ENCODE measurements at places on chromosomes 7 and 10.

GRCh38 chr7:76364198-76364584 lies 5.4 kb upstream of the YWHAG start:
- DNase-seq = no peak

- DNase-seq = no peak
Measured at GRCh38 chr10:77410523-77410922, 227.1 kb downstream of the KCNMA1 start.

DNA sequence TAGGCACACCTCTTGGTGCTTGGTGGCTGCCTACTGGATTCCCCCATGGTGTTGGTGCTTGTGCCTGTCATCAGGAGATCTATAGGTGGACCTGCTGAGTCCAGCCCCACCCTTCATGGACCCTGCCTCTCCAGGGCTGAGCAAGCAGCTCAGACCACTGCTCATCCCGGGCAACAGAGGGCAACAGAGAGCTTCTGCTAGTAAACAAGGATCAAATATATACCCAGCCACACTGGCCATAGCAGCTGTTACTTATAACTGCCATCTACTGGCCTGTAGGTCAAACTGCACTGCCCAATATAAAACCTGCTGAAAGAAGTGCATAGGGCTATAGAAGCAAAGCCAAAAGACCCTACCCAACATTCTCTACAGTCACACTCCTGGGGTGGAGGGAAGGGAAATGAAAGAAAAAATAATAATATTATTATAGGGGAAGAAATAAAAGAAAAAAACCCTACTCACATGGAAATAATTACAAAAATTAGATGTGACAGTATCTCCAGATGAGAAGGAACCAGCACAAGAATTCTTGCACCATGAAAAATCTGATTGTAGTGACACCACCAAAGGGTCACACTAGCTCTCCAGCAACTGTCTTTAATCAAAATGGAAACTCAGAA lies 54.9 kb upstream of the ZNF800 start:
- peak; percentile 4 for DNase-seq

GRCh38 chr10:16184096-16184597 lies 252.7 kb upstream of the PTER start:
- DNase-seq = no peak

- DNase-seq = no peak
Measured at GRCh38 chr10:128326251-128326650, 200.0 kb upstream of the MKI67 start.

GRCh38 chr10:132793871-132794849 lies 8.2 kb upstream of the NKX6-2 start:
- DNase-seq = no peak

DNA sequence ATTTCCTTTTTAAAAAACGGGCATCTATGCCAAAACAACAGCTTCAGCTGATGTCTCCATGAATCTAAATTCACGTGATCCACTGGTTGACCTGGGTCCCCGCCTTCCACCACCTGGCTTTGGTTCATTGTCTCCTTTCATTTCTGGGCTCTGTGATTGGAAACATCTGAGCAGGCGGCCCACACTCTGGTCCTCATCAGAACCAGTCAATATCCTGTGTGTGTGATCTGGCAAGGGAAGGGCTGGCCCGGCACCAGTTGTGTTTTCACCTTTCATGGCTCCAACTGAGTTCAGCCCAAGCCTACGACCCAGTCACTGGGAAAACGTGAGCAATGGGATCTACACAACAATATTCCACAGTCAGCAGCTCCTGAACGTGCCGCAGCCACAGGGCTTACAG lies 46.2 kb downstream of the PARP12 start:
- no peak for DNase-seq

DNA sequence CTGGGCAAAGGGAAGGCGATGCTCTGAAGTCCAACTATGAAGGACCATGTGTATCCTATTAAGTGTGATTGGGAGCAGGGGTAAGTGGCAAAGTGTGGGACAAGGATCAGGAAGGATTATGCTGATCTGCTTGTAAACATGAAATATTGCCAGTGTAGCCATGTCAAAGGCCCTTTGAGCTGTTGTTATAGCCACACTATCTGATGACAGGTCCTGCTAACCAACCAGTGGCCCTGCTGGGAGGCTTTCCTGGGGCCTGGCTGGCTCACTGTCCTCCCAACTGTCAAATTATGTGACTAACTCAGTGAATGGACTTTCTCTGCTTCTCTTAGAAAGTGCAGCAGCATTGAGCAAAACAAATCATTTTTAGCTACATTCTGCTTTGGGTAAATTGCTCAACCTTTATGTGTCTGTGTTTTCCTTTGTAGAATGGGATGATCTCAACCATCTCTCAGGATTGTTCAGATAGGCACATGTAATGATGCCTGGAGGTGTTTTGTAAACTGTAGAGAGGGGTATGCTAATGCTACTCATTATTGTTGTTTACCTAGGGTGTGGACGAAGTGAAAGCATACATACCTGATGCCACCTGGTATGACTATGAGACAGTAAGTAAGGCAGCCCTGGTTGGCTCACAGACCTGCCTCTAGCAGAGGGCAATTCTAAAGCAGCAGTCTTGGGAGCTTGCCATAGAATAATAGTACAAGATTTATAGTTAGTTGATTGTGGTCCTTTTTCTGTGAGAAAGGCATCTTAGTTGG lies 47.4 kb downstream of the MGAM2 start:
- no peak for DNase-seq

- DNase-seq = no peak
Measured at GRCh38 chr7:16067711-16068110, 353.6 kb downstream of the CRPPA start.

GRCh38 chr10:128972036-128972405 lies 495.0 kb upstream of the MGMT start:
- DNase-seq = no peak

GRCh38 chr10:126062131-126063032 lies 166.0 kb downstream of the FANK1 start:
- DNase-seq = no peak

GRCh38 chr10:73991884-73992245 lies 6.1 kb upstream of the VCL start:
- peak; percentile 58 for DNase-seq

DNA sequence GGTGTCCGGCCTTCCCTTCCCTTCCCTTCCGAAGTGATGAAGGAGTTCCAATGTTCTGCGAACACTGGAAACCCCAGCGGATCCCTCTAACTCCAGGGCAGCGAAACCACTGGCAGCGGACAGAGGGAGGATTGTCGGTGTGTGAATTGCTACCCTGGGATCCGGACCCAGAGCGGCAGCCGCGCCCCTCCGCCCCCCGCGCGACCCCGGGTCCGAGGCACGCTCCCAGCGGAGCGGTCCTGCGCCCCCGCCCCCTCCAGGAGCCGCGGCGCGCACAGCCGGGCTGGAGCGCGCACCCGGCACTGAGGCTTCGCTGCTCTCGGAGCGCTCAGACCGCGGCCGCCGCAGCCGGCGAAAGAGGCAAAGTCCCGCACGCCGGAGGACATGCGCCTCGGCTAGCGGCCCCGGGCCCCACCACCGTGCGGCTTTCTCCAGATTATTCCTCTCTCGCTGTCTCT lies at the start of gene PTPRZ1:
Gene PTPRZ1, plus strand, starts transcription at position 331 of the 458 bp plus-strand sequence. CDS start 339 bp downstream, outside the sequence.
- no peak for DNase-seq

DNA sequence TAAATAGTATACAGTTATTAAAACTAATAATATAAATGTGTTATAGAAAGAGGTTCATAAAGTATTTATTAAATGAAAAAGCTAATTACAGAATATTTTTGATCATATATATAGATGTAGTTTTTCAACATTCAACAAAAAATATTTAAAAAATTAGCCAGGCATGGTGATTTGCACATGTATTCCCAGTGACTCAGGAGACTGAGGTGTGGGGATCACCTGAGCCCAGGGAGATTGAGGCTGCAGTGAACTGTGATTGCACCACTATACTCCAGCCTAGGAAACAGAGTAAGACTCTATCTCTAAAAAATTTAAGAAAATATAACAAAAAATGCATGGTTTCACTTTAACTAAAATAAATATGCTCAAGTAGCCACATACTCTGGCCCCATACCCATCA lies 118.0 kb upstream of the SEMA3C start:
- DNase-seq = no peak

- no peak for DNase-seq
Measured at GRCh38 chr7:125681508-125681907, 751.9 kb upstream of the POT1 start.

GRCh38 chr10:30810416-30810815 lies 180.9 kb upstream of the LYZL2 start:
- no peak for DNase-seq

- DNase-seq = no peak
Measured at GRCh38 chr7:113142385-113143119, 24.2 kb upstream of the SMIM30 start.

DNA sequence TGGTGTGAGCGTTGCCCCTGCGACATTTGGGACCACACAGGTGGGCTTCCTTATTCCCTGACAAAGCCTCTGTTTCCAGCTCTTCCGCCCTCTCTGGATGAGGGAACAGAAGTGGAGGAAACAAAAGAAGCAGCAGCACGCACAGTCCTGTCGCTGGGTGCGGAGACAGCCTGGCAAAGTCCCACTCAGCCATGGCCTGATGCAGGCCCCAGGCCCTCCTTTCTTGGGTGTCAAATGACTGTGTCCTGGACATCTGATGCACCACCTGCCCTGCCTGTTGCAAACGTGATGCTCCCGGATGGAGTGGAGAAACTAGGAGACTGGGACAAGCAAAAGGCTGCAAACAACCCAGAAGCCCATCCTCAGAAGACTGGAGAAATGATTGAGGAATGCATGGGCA lies 20.7 kb downstream of the ZMIZ2 start:
- no peak for DNase-seq

GRCh38 chr10:2197663-2198062 lies 460.3 kb upstream of the ADARB2 start:
- DNase-seq = no peak

DNA sequence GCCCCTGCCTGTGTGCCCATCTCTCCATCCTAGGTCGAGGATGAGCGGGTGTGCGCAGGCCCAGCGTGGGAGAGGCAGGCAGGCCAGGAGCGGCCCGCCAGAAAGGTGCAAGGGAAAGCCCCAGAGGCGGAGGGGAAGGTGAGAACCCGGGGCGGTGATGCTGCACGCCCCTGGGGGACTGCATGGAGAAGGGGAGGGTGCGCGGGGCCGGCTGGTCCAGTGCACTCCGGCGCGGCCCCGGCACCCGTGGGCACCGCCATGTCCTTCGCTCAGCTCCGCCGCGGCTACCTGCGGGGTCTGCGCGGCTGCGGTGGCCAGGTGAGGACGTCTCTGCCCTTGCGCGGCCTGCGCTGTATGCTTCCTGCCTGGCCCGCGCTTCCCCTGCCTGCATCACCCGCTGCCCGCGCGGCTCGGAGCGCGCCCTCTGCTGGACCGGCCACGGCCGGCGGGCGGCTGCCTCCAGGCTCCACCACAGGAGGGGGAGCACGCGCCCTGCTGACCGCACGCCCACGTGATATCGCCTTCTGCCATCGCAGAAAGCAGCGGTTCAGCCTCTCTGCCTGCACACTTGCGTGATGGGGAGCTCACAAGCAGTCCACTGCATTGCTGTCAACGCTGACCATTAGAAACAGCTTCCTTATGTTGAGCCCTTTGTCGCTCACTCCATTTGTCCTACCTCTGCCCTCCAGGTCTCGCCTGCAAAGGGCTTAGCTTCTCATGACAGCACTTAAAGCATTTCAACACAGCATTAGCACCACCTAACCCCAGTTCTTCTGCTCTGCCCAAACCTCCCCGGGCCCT lies 73.9 kb downstream of the CXCL12 start:
- no peak for DNase-seq

DNA sequence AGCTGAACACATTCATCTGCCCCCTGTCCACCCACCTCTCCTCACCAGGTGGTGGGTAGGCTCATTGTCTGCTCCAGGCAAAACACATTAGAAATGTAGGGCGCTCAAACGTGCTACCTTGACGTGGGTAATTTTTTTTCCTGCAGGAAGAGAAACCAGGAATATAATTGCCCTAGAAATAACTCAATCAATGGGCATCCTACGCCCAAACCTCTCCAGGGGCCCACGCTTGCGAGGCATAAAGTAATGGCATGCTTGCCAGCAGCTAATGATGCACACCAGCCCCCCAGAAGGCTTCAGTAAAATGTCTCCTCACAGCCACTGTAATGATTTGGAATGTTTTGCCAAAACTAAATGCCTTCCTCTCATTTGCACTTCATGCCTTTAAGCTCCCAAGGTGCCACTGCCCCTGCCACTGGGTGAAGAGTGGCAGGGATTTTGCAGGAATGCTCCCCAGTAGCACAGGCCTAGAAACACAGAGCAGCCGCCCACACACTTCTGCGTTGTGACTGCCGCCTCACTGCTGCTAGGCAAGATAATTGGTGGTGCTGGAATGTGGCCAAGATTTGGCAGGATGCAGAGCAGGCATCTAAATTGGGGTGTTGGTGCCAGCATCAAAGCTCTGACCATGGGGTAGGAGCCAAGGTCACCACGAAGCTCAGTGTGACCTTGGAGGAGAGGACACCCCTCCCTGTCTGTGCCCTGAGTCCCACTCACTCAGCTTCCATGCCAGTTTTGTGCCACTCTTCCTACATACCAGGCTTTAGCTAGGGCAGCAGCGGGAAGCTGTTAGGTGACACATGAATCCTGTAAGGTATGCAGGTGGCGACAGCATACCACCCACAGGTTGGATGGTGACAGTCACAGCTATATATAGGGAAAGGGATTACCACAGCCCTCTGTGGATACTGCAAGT lies 48.7 kb upstream of the PPP1R3C start:
- DNase-seq = no peak

DNA sequence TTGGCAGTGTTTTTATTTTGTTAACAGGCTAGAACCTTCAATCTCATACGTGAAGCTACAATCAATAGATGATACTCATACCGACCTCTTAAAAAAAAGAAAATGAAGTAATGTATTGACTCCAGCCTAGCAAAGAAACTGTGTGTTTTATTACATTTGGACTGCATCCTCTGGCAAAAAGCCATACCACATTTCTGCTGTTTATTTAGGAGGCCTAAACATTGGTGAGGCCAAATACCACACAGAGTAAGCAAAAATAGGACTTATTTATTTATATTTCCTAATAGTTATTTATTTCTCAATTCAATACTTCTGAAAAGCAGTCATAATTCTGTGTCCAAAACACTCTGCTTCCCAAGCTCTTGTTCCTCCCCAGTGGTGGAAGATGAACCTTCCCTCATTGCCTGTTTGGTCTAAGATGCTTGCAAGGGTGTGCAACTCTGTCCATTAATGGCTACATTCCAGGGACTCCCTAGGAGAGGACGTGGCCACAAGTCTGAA lies 398.8 kb upstream of the KLF6 start:
- no peak for DNase-seq

GRCh38 chr7:2080477-2080876 lies 152.3 kb downstream of the MAD1L1 start:
- no peak for DNase-seq

GRCh38 chr10:3681642-3682554 lies 103.1 kb downstream of the KLF6 start:
- DNase-seq = no peak

DNA sequence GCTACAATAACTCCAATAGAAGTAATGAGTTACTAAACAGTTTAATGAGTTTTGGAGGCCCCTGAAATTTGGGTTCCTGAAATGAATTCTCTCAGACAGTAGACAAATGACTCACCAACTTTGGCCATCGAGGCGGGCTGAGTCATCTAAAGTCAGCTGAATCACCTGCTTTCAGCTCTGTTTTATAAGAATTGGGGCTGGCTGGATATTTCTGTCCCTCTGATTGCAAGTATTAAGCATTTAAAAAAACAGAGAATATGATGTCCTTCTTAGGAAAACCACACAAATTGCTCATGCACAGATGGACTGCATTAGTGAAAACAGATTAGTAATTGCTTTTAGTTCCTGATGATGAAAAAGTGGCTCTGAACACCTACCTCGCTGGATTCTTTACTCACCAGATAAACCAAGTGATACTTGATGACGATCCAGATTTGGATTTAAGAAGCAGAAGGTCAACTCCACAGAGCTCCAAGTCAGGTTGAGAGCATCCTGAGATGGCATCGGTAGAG lies 59.1 kb downstream of the ZNF365 start:
- peak; percentile 57 for DNase-seq

All from NK-92 treated with Interleukin-12 subunit alpha and Interleukin-12 subunit beta, amount 100 ng/mL, for 24 hours (cell line).